ENCODE measurements at places on chromosomes 1 and 21.

DNA sequence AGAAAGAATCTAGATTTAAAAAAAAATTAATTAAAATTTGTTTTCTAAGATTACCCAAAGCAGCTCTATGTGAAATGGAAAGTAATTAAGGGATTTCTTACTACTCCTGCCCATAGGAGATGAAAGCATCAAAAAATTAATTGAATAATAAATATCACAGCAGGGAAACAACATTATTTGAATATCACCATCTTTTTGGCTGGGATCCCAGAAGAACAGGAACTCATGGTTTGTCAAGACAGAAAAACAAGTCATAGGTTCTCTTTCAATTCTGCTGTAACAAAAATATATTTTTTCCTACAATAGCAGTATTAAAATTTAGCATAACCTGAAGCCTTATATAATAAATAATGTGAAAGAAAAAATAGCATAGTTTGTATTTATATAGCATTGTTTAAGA, 1713.4 kb downstream of the NCAM2 start:
- DNase-seq, result no peak

GRCh38 chr1:31010086-31010989, 55.2 kb downstream of the PUM1 start:
- peak; percentile 21 for DNase-seq

- DNase-seq, result no peak
These were observed 11.7 kb downstream of the ADPRS start for GRCh38 chr1:36100376-36100775.

DNA sequence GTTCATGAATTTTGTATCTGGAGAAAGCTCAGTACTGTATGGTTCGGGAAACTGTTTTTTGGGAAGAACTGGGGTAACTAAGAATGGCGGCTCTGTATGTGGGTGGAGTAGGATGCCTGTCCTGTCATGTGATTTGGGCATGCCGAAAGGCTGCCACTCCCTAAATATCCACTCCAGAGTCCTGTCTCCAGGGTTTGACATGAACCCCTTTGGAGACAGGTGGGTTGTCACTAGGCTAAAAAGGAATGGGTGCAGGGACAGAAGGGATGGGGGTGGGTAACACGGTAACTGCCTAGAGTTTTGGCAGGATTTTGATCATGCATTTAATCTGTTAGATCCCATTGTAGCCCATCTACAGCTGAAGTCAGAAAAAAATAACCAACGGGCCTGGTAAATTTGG, 150.1 kb downstream of the KCNJ6 start:
- DNase-seq, result no peak

DNA sequence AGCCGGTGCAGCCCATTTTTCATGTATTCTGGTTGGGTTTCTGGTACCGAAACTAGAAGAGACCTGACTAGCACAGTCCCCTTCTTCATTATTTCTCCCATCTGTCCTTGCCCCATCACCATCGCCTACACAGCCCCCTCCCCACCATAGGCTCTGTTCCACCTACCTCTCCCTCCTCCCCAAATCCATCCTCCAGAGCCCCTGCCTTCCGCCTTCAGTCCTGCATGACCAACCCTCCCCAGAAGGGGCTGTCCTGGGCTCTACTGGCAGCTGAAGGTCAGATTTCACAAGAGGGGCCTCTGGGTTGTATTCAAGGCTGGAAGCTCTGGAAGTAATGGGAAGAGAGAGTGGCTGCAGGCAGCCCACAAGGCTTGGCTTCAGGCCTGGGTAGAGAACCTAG, 55.2 kb downstream of the SDC3 start:
- no peak for DNase-seq

Data from activated naive CD4-positive, alpha-beta T cell treated with Interleukin-2 at 50 U/mL for 16 hours (primary cell).